Stimulated activated CD4-positive, alpha-beta T cell treated with anti-CD3 and anti-CD28 coated beads, TNF-alpha, amount 100 ng/mL, for 4 hours (primary cell): ENCODE measurements at places on chromosomes 5 and 9.

- no peak for DNase-seq
These were observed 24.6 kb downstream of the LAMC3 start for GRCh38 chr9:131033269-131034224.

GRCh38 chr5:170319301-170319700 is 21.7 kb upstream of the LCP2 start:
- DNase-seq, result no peak

GRCh38 chr5:89016741-89017303 is 133.8 kb upstream of the MEF2C start:
- DNase-seq, result no peak

DNA sequence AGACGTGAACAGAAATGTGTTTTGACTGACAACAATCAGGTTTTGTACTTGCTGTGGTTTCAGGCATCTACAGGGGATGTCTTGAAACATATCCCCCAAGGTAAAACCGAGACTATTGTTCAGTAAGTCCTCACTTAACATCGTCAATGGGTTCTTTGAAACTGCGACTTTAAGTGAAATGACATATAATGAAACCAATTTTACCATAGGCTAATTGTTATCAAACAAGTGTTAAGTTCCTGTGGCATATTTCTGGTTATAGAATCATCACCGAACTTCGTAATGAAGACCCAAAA is 16.4 kb upstream of the OMD start:
- DNase-seq, result no peak

DNA sequence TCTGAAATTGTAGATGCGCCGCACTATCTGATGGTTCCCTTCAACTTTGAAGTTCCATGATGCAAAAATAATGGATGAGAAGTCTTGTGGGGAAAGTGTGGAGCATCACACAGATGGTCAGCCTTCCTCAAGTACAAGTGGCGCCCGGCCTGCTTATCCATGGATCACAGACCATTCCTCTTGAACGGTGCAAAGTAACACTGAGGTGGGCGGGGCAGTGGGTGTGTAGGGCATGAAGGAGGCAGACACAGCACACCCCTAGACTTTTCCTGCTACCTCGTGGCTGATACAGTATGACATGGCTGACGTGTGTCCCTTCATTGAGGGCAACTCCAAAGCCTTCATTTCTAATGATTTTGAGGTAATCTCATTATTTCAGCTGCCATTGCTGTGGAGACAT is 2.5 kb upstream of the GNG10 start:
- DNase-seq, result no peak

DNA sequence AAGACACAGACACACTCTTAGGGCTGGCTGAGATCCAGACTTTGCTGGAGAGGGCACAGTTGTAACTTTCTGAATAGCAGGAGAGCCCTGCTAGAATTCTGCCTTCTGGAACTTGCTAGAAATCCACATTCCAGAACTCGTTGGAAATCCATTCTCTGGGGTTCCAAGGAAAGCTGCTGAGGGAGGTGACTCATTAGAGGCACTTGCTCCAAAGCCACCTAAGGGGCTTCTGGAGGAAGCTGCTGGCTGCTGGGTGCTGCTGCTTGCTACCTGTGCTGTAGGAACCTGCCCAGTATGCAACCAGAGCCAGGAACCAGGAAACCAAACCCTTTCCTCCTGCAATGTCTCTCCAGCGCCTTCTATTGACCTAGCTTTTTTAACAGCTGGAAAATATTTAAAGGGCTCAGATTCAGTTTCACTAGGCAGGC is 4.1 kb upstream of the TLE4 start:
- DNase-seq, result no peak

DNA sequence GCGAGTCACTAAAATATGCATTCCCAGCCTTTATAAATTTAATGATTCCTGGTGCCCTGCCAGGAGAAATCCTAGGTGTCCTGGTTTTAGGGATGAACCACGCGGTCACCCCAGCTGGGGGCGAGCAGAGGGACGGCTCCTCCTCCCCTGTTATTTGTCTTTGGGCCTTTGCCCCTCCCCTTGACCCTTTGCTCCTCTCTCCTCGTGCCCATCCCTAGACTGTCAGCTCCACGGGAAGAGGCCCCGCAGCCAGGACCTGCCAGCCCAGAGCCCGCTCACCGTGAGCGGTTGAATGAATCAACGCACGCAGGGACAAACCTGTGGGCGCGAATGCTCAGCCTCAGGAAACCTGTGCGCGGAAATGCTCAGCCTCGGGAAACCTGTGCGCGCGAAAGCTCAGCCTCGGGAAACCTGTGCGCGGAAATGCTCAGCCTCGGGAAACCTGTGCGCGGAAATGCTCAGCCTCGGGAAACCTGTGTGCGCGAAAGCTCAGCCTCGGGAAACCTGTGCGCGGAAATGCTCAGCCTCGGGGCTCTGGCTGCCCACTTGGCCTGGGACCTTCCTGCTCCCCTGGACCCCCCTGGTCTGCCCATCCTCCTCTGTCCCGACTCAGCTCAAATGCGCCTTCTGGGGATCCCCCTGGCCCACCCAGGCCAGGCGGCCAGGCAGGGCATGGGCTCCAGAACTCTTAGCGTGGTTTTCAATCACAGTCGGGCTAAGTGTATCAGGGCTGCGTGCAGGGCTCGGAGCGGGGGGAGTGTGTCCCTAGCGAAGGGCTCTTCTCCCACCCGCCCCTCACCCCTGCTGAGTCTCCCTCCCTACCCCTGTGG is 140.5 kb upstream of the COL5A1 start:
- DNase-seq, result no peak

DNA sequence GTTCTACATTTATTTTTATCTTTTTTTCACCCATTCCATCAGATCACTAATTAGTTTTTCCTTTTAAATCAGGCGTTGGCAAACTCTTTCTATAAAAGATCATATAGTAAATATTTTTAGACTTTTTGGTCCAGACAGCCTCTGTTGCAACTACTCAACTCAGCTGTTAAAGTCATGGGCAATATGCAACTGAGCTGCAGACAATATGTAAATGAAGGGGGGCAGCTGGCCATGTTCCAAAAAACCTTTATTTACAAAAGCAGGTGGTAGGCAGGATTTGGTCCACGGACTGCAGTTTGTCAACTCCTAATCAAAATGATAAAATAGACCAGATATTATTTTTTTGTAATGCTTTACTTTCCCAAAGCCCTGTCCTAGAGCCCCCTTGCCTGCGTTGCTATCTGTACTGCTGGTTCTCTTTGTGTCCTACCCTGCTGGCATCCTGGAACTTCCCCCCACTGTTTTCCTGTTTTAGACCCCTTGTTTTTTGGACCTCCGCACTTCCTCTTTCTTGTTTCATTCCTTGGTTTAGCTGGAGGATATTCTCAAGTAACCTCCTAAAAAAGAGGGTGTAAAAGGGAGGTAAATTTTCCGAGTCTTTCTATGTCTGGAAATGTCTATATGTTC is 24.7 kb upstream of the TNFSF8 start:
- no peak for DNase-seq

GRCh38 chr5:147832541-147832940 is 1.1 kb upstream of the SPINK1 start:
- no peak for DNase-seq

DNA sequence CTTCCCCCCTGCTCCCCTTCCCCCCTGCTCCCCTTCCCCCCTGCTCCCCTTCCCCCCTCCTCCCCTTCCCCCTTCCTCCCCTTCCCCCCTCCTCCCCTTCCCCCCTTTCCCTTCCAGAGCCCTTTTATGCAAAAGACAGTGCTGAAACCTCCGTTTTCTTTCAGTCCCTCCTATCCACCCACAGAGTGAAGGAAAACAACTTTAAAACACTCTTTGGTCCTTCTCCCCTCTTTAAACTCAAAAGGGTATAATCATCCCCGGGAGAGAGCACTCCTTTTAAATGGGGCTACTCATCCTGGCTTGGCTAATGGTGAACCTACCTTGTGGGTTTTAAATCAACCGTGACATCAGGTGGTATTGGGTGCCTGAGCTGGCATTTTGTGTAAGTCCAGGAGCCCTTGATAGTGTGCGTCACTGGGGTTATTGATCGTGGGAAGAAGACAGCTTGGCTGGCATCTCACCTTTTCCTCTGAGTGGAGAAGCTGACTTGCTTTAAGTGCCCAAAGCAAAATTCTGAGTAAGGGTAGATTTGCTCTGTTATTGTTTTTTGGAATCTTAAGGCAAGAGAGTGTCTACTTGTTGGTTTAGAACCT is 2.7 kb downstream of the LARP1 start:
- no peak for DNase-seq

DNA sequence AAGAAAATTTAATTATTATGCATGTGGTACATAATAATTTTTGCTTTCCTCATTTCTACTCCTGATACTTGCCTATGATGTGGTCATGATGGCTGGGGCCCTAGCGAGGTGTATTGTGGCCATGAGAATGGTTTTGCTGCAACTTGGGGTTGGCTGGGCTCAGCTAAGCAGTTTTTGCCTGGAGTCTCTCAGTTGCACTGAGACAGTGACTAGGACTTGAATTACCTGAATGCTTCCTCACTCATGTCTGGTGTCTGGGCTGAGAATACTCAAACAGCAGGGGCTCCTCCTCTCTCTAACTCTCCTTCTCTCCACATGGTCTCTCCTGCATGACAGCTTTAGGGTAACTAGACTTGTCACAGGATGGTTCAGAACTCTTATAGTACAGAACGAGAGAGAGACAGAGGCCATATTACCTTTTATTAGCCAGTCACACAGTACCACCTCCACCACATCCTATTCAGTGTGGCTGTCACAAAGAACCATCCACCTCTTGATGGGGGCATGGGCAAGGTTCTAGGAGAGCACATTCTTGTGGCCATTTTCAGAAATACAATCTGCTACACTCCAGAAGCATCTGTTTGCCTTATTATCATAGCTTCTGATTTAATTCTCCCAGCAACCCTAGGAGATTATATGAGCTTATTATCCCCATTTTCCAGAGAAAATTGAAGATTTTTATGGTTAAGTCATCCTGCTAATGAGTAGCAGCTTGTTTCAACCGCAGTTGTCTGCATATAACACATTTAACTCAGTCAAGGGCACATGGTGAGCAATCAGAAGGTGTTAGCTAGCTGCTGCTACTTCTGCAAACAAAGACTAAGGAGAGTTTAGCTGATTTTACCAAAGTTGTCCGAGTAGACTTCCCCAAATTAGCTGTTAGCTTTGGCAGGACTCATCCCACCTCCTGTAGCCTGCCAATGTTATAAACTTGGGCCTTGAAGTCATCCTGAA is 245.1 kb downstream of the DOCK8 start:
- DNase-seq, result no peak

DNA sequence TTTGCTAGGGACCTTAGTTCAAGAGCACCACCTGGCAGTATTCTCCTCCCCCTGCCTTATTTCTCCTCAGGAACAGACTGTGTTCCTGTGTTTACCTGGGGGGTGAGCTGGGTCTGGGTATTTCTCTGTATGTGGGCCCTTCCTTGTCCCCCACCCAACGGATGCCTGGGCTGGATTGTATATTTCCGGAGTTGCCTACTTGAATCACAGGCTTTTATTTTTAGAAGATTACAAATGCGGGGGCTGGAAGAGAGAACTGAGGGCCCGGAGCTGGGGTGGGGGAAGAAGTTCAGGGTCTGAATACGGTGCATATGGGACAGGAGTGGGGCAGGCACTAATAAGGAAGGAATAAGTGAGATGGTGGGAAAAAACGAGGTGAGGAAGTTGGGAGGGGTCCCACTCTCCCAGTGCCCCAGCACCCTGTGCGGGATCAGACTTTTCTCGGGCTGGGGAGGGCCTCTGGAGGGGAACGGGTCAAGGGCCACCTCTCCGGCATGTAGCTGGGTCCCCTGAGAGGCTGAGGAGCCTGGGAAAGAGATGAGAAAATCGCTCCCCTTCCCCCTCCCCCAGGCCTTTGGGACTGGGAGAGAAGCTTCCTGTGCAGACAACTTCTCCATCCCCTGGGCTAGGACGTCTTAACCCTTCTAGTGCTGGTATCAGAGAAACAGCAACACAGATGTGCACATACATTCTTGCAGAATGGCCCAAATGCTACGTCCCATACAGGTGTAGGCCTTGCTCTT is 42.1 kb downstream of the PCDH1 start:
- no peak for DNase-seq

- no peak for DNase-seq
These were observed 7.2 kb downstream of the GRHPR start for GRCh38 chr9:37429441-37430285.

DNA sequence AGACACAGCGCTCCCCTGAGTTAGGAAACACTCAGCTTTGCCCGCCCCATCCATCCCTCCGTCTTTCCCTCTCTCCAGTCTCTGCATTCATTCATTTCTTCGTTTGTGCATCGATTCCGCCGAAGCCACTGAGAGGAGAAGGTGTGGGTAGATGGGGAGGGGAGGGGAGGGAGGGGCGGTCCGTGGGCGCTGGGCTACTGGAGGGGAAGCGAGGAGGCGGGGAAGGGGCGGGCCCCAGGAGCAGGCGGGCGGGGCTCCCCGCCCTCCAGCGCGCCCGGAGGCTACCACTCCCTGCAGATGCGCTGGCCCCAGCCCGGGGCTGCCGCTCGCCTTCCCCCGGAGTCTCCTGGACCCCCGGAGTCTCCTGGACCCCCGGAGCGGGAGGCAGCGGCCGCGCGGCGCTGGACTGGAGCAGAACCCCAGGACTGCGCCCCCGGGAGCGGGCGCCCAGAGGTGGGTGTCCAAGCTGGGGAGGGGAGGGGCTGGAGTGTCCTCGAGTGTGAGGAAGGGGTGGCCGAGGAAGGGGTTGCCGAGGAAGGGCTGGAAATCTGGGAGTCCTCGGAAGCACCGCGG is 159.5 kb downstream of the C9orf152 start:
- DNase-seq, result peak; percentile 76

GRCh38 chr5:62149879-62150278 is 156.1 kb upstream of the KIF2A start:
- DNase-seq, result no peak

DNA sequence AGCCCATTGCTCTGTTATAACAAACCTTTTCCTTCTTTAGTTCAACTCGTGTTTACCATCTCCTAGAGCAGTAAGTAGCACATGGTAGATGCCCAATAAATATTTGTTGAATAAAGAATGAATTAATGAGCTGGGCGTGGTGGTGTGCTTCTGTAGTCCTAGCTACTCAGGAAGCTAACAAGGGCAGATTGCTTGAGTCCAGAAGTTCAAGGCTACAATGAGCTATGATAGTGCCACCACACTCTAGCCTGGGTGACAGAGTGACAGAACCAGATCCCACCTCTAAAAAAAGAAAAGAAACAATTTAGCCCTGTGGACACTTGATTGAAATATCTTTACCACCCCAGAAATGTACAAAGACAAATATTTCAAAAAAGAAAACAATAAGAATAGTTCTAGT is 14.6 kb upstream of the PAM start:
- no peak for DNase-seq

GRCh38 chr9:32289756-32290155 is 94.7 kb upstream of the ACO1 start:
- DNase-seq, result no peak

- DNase-seq, result no peak
These were observed 192.9 kb downstream of the CARTPT start for GRCh38 chr5:71912021-71912420.

GRCh38 chr5:112415552-112415951 is 3.5 kb downstream of the EPB41L4A start:
- no peak for DNase-seq

GRCh38 chr5:73380710-73381589 is 67.6 kb downstream of the FOXD1 start:
- no peak for DNase-seq
